ENCODE measurements at places on chromosomes 3 and 15.
A peak's percentile ranks its signal among the peaks of the same experiment; 100 is the strongest.

GRCh38 chr15:42100021-42100800 is 5.8 kb upstream of the PLA2G4D start:
- no peak for DNase-seq

GRCh38 chr3:72227486-72228070 is 442.6 kb upstream of the PROK2 start:
- no peak for DNase-seq

GRCh38 chr3:72336821-72337479 is 511.3 kb downstream of the SHQ1 start:
- DNase-seq: peak; percentile 87

DNA sequence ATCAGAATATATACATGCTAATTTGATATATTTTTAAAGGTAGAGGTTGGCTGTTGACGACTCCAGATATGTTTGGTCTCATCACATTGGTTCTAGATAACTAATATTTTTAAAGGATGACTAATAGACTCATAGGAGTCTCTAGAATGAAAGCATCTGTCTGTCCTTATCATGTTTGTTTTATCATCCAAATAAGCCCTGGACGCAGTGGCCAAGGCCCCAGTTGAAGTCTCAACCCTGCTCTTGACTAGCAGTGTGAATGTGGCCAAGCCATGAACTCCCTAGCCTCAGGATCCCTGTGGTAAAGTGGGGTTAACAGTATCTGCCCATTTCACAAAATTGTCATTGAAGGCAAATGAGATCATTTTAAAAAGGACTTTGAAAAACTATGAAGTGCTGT is 53.6 kb downstream of the ABHD2 start:
- no peak for DNase-seq

- DNase-seq: peak; percentile 54
These were observed 37.6 kb upstream of the DUSP7 start for GRCh38 chr3:52093756-52094545.

DNA sequence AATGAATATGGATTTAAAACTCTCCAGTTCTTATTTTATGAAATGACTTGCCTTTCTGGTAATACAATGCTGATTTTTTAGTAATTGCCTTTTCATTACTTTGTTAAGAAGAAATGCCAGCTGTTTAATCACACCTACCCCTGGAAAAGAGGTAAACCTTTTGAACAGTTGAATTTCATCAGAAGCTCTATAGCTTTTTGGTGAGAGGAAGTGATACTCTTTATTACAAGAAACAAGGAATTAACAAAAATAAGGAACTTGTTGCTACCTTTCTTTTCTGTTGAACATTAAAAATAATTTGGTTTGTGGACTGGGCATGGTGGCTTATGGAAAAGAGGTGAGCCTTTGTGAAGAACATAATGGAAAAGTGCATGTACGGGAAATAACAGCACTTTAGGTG is 19.7 kb downstream of the BLOC1S6 start:
- DNase-seq: no peak

GRCh38 chr3:101377209-101377608 is 56.8 kb upstream of the IMPG2 start:
- no peak for DNase-seq

DNA sequence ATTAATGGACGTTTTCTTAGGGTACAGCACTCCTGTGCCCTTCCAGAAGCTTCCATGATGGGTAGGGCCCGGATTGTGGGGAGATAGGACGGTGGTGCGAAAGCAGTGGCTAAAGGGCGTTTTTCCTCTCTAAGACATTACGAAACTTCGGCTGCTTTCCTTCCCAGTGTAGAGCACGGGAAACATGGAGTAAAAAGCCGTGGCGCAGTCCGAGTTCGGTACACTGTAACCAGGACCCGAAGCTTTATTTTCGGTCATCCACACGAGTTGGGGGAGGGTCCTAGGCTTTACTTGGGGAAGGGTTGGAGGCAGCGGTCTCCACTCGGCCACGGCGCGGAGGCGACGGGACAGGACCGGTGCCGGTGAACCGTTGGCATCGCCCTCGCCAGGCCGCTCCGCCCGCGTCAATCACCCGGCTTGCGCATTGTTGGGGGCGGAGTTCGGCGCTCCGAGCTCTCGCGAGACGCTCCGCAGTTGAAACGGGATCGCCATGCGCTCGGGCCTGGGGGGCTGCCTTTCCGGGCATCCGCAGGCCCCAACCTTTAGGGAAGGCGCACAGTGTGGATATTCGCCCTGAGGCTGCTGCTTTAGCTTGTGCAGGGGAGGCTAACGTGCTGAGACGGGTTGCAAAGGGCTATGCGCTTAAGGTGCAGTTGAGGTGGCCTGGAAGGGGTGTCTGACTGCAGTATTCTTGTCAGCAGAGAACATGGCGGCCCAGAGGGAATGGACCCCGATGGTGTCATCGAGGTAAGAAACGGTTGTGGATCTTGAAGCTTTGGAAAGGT is 546 bp downstream of the EIF4A2 start:
- peak; percentile 83 for DNase-seq

DNA sequence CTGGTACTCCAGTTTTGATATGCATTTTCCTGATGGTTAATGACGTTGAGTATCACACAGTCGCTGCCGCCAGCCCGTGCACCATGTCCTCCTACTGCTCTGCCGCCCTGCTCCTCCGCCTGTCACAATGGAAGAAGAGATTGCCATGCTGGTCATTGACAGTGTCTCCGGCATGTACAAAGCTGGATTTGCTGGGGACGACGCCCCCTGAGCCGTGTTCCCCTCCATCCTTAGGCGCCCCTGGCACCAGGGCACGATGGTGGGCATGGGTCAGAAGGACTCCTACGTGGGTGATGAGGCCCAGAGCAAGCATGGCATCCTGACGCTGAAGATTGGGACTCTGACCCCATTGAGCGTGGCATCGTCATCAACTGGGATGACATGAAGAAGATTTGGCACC is 65.9 kb downstream of the SYN2 start:
- no peak for DNase-seq

DNA sequence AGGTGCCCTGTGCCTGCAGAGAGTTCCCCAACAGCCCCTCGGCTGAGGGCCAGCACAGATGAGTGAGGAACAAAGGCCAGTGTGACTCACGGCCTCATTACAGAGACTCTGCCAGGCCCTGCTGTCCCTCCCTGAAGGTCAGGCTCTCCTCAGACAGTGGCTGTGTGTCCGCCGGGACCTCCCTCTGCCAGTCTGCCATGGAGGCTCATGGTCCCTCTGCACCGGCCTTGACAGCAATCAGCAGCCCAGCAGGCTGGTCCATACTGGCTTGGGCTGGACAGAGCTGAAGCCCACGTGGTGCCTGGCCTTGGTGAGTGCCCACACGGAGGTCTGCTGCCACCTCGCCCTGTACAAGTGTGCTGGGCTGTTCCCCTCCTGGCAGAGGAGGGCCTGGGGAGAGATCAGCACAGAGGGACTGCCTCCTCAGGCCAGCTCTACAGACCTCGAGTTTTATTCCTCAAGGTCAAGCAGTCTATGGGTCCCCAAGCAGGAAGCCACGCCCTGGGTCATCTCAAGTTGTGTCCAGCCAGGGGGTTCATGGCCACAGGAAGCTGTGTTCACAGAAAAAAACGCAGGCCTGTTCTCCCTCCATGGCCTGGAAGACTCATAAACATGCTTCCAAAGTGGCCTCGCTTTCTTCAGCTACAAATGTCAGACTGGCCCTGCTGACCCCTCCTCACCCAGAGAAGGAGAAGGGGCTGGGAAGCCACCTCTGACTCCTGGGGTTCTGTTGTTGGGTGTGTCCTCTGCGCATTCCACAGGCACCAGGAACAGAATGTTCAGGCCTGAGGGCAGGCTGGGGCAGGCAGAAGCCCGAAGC is 27.0 kb downstream of the SLC41A3 start:
- peak; percentile 25 for DNase-seq

GRCh38 chr3:46845860-46846623 is 17.2 kb downstream of the MYL3 start:
- peak; percentile 95 for DNase-seq

DNA sequence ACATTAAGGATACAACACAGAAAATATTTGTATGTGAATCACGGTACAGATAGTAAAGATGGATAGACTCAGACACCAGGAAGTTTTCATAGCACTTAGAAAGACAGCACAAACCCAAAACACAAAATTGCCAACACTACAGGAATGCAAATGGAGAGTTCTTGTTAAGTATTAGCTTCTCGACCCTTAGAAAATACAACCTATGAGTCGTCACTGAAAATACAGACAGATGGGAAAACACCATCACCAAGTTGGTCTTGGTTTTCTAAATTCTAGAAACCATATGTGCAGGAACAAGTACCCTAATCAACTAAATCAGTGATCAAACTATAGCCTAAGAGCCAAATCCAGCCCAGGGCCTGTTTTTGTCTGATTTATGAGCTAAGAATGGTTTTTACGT is 50.7 kb downstream of the PEAK1 start:
- no peak for DNase-seq

- no peak for DNase-seq
These were observed 27.9 kb downstream of the FBN1 start for GRCh38 chr15:48617619-48618018.

DNA sequence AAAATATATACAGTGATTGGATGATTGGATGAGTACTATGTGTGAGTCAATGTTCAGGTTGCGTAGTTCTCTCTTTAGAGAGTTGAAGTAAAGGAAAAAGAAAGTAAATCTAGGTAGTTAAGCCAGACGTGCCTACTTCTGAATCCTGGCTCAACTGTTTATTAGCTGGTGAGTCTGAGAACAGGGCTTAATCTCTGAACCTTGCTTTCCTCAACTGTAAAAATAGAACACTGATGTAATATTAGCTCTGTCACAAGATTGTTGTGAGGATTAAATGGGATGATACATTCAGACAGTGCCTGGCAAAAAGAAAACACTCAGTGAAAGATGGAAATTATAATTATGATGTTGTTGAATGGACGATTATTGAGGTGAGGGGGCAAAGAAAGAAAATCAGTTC is 413.4 kb downstream of the MAGI1 start:
- DNase-seq: no peak

DNA sequence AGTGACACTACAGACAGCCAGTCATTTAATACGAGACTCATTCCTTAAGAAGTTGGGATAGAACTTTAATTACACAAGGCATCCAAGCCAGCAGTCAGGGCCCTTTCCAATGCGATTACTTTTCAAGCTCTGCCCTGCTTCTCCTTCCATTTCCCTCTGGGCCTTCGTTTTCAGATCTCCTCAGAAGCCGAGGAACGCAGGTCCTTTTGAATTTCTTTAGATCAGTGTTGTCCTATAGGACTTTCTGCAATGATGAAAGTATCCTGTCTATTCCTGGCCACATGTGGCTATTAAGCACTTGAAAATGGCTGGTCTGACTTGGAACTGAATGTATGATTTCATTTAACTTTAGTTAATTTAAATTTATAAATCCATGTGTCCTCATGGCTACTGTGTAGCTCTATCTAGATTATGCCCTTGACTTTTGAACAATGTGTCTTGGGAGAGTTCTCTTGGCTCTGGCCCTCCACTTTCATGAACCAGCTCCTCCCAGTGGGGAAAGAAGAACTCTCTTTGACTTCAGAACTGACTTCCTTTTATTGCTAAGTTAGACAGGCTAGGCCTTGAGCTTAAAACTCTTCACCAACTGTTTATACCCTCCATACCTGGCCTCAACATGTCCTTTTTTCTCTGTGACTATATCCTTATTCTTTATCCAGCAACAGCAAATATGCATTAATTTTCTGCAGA is 22.6 kb downstream of the TGFBR2 start:
- no peak for DNase-seq

DNA sequence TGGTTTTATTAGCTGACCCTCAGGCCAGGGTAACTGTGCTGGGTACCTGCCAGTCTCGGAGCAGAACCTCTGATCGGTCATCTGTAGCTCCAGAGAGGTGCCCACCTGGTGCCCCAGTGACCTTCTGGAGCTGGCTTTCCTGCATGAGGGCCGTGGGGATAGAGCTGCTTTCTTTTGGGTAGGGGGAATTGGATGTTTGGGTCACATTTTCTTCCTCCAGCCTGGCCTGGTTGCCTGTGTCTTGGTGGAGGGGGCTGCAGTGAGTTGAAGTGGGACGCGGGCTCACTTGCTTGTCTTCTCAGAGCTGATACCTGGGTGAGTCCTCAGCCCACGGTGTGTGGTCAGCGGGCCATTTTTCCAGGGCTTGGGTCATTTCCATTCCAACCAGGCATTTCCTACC is 2.6 kb downstream of the ZNF710 start:
- DNase-seq: no peak

DNA sequence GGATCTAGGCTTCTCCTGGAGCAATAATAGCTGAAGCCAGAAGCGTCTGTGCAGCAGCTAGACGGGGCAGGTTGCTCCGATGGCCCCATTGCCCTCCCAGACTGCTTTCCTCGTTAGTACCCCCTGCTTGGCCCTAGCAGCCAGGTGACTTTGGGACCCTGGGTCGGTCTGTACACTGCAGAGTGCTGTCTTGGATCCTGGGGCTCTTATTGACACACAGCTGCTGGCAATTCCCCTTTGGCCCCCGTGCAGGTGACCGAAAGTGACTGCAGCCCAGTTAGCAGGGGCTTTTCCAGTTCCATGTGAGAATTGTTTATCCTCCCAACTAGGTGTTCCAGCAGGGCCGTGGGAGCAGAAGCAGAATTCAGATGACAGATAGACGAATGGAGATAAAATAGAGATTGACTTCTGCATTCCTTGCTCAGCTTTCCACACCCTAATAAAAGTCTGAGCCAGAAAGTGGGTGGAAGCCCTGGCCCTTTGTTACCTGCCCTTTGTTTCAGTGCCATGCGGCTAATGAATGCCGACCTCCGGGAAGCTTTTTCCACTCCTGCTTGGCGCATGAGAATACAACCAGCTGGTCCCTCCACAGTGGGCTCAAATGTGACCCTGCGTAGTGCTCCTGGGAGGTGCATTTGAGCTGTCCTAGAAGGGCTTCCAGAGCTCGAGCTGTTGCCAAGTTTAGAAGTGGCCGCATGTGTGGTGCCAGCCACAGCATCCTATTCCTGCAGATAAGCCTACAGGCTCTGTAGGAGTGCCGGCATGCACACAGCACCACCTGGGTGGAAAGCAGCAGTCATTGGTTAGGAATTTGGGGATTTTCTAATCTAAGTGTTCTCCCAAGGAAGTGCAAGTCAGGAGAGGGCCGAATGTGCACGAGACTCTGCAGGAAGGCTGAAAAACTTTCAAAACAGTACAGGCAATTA is 94.4 kb downstream of the SLCO3A1 start:
- DNase-seq: peak; percentile 79

DNA sequence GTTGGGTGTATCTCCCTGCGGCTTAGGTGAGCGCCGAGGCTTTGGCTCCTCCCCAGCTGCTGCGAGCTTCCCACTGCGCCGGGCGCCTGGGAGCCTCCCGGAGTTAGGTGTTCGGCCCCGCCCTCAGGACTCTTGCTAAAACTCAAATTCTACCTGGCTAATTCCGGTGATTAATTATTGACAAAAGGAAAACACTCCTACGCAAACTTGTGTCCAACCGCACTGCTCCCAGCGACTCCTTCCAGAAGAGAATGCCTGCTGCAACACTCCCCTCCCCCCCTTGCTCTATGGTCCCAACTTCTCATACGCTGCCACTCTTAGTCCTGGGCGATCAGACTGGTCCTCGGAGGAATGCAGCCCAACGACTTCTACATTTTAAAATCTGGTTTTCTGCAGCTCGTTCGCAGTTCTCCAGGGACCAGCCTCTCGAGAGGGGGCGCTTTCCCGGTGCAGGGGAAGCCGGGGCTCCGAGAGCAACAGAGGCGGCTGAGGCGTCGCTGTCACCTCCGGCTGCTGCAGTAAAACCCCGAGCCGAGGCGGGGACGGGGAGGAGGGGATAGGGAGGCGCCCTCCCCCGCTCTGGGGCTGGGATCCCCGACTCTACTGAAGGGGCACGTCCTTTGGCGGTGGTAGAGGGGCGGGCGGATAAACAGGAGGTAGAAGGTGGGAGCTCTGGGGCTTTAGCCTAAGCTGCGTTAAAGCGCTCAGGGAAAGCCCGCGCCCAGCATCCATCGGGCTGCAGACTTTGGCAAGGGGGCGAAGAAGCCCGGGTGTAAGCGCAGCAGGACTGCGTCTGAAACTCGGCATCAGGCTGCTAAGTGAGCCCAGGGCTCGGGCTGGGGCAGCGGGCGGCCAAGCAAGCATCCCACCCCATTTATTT is at the start of gene SPTSSB:
SPTSSB (minus strand) TSS at position 77 of the 880 bp plus-strand sequence. CDS start 25,194 bp downstream, outside the sequence.
- peak; percentile 47 for DNase-seq
